Inflammatory macrophage treated with lipopolysaccharide for 1 hour (primary cell): ENCODE measurements at places on chromosomes 3 and 15.

DNA sequence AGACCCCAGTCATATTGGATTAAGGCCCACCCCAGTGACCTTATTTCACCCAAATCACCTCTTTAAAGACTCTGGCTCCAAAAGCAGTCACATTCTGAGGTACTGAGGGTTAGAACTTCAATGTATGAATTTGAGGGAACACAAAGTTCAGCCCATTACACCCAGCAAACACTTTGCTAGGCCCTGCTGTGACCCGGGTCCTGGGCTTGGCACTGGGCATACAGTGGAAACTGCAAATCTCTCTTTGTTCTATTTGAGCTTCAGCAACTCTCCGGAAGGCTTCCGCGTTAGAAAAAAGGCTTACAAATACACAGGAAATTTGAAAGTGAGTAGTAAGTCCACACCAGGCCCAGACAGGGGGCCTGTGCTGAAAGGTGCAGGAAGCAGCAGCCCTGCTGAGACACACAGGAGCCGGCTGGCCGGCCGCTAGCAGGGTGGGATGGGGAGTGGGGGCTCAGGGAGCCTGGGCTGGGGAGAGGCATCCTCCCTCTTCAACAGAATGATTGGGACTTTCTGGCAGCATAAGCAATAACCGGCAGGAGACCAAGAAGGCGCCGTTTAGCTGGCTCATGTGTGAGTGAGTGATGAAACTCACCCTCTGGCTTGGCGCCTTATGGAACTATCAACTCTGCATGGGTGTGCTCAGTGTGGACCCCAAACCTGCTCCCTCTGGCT lies 13.0 kb downstream of the LIPC start:
- DNase-seq = no peak

DNA sequence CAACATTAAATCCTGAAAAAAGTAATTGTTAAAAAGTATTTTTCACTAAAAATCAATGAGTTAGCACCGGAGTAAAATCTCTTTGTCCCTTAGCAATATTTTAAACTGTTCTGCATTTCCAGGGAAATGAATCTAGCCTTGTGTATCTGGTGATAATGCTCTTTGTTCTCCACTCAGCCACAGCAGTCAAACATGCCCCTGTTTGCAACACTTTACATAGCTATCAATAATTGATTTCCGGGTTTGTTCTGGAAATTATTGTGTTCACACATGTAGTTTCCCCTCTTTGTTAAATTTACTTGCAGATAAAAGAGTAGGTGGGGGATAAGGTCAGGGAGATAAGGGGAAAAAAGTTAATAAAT lies 3.6 kb upstream of the A4GNT start:
- no peak for DNase-seq

DNA sequence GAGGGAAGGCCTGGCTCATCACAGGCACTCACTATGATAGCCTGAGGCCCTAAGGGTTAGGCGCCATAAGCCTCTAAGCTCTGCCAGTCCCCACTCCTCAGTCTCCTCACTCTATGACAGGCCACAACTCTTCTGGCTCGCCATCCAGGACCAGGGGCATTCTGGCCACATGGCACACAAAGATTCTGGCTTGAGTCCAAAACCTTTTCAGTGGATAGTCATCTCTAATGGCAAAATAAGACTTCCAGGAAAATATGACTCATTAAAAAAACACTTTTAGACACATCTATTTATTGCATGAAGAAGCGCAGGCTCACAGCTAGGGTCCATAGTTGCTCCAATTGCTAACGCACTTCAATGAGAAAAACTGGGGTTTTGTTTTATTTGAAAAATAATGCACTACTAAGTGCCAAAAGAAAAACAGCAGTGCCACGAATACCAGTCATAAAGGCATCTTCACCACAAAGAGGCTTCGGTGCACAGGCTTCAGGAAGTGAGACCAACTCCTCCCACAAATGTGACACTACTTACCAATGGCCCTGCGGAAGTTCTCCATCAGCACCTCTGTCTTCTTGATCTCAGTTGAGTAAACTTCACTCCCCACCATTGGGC lies 11.1 kb downstream of the RUVBL1 start:
- no peak for DNase-seq

GRCh38 chr15:40911141-40911540 lies 16.9 kb downstream of the VPS18 start:
- no peak for DNase-seq

GRCh38 chr15:54772663-54773062 lies 424.1 kb downstream of the RSL24D1 start:
- DNase-seq = no peak

- no peak for DNase-seq
Measured at GRCh38 chr3:72344236-72344635, 504.0 kb downstream of the SHQ1 start.

GRCh38 chr3:24945563-24945962 lies 450.9 kb upstream of the THRB start:
- no peak for DNase-seq

- no peak for DNase-seq
Measured at GRCh38 chr15:62377736-62378480, 212.8 kb upstream of the C2CD4B start.

DNA sequence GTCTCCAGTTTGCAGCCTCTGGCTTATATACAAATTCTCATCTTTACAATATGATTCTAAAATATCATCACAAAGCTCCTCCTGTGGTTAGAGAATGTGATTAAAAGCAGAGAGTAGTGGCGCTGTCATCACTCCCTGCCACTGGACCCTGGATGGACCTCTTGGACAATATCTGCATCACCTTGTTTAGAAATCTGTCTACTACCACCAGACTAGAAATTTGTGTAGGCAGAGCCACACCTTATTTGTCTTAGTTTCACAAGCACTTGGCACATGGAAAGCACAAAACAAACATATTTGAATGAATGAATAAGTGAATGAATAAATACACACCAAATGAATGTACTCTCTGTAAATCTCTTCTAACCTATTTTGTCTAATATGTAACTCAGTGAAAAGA lies 68.1 kb downstream of the IMPG2 start:
- no peak for DNase-seq

DNA sequence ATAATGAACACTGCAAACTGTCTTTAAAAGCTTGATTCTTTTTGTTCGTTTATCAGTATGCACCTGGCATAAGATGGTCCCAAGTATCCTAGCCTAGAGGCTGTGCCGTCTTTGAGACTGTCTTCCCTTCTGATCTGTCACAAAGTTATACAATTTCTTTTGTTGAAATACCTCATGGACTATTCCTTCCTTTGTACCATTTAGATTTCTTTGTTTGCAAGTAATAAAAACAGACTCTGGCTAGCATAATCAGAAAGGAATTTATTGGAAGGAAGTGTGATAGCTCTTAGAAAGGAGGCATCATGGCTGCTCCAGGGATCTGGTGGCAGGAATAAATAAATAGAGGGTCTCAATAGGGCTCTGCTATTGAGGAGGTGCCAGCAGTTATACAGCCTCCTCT lies 280.4 kb downstream of the SLC9A9 start:
- DNase-seq = no peak

DNA sequence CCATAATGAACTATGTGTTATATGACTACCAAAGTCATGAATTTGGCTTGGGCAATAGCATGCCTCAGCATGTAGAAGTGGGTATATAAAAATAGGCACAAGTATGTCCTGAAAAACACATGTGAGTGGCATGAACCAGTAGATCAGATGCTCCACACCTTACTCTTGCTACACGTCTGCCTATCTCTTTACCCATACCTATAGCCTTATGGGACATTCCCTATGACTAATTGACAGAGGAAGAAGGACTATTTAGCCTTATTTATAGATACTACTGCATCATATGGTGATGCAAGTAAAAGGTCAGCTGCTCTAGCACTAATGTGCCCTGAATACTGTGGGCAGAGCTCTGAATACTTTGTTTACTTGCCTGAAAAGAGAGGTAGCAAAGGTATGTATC lies 81.0 kb upstream of the ZPLD1 start:
- no peak for DNase-seq

DNA sequence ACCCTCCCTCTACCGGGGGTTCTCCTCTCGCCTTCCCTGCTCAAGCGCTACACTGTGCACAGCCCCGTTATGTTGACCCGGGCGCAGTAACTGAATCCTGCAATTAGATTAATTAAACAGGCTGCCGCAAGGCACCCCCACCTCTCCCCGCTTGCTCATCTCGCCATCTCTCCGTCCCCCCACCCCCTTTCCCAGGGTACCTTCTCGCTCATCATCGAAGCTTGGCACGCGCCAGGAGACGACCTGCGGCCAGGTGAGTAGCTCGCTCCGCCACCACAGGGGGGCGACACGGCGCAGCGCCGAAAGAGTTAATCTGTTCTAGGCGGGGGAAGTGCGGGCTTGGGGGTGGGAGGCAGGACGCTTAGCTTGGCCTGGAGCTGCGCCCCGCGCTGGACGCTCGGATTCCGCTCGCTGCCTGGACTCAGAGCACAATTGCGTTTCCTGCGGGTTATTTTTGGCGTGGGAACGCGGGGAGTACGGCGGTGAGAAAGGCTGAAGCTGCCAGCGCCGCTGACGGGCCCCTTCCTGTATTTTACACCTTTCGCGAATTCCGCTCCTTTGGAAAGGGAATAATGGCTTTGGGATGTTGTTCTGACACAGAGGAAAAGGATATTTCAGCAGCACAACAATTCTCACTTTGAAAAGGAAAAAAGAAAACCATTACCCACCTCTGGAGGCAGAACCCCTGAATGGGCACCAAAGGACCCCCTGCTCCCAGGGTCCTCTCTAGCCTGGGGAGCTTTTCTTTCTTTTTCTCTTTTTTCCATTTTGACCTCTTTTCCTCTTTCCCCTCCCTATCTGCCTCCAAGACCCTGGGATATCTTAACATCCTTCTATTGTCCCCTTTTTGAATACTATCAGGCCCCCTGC lies 1.5 kb downstream of the DLL4 start:
- no peak for DNase-seq

DNA sequence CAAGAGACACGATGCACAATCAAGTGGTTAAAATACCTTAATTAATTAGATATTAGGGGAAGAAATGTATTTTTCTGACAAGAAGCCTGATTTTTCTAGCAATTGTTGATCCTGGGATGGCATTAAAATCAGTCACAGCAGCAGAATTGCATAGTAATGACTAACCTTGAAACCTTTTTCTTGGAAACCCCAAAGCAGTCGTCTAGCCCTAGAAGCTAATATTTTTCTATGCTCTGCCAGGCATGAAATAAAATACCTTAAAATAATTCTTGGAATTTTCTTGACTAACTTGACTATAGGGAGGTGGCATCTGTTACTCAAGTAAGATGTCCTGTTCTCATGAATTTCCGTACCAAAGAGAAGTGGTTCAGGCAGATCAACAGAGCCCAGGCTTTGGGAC lies 204.1 kb downstream of the THRB start:
- no peak for DNase-seq

DNA sequence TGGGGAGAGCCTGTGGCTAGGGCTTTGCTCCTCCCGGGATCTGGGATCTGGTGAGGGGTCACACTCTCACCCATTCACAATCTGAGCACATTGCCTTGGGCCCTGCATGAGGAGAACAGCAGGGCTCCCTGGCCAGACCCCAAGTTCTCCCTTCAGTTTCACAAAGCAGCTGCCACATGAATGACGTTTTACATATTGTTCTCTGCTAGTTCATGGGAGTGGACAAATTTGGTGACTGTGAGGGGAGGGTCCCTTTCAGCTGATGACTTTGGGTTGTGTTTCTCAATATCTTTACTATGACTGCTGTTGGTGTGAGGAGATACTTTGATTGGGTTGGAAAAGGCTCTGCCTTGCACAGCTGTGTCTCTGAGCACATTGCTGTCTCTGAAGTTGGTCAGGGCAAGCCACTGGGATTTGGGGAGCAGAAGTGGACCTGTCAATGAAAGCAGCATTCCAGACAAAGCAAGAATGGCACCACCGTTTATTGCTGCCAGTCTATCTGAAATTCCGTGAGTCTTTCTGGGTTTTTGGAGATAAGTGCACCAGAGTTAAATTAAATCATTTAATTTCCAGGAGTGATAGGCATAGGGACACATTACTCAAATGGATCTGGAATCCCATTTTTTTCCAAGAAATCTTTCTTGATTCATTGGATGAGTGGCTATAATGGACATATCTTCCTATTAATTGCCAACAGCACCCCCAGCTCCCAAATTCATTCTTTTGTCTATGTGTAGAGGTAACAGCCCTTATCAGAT lies 10.3 kb downstream of the TIMP4 start:
- DNase-seq = no peak

- no peak for DNase-seq
Measured at GRCh38 chr15:90592131-90592881, 62.6 kb downstream of the CRTC3 start.

DNA sequence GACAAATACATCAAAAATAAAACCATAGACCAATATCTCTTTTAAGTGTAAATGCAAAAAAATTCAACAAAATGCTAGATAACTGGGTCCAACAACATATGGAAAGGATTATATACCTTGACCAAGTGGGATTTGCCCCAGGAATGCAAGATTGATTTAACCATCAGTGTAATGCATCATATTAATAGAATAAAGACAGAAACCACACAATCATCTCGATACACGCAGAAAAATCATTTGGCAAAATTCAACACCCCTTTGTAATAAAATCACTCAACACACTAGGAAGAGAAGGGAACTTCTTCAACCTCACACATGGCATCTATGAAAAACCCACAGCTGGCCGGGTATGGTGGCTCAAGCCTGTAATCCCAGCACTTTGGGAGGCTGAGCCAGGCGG lies 19.5 kb downstream of the GREM1 start:
- no peak for DNase-seq

- no peak for DNase-seq
Measured at GRCh38 chr15:60130821-60131220, 126.7 kb downstream of the FOXB1 start.

DNA sequence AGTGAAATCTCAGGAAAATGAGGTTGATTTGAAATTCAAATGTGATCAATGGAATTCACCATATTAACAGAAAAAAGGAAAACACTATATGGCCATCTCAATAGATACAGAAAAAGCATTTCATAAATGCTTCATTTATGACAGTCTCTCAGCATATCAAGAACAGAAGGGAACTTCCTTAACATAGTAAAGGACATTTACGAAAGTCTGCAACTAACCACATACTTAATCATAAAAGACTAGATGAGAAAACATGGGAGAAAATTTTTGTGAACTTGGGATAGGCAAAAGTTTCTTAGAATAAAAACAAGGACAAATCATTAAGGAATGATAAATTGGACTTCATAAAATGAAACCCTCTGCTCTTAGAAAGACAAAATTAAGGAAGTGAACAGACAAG lies 24.7 kb upstream of the TIPARP start:
- no peak for DNase-seq

DNA sequence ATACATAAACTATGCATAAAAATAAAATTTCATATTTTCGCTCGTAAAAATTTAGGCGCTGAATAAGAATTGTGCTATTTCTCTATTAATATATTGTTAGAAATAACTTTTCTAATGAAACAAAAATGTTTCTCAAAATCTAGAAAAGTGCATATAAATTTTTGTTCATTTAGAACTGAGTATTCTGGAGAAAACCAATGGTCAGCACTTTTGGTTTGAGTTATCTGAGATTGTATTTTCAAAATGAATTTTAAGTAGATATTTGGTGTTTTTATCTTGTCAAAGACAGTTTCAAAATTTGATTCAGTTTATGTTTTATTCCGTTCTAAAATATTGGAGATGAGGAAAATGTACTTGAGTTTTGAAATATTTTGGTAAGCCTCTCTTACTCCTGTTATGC lies 13.9 kb downstream of the MYNN start:
- DNase-seq = no peak
